ENCODE measurements at places on chromosomes 7 and 10. TPM values are rescaled to one million over a fixed set of nuclear protein-coding genes. Genes with fewer than 3 reads are reported as not detected.

Gene OR6V1
- not detected for total RNA-seq

Gene ATP6V1F
- 124 TPM for total RNA-seq

DNA sequence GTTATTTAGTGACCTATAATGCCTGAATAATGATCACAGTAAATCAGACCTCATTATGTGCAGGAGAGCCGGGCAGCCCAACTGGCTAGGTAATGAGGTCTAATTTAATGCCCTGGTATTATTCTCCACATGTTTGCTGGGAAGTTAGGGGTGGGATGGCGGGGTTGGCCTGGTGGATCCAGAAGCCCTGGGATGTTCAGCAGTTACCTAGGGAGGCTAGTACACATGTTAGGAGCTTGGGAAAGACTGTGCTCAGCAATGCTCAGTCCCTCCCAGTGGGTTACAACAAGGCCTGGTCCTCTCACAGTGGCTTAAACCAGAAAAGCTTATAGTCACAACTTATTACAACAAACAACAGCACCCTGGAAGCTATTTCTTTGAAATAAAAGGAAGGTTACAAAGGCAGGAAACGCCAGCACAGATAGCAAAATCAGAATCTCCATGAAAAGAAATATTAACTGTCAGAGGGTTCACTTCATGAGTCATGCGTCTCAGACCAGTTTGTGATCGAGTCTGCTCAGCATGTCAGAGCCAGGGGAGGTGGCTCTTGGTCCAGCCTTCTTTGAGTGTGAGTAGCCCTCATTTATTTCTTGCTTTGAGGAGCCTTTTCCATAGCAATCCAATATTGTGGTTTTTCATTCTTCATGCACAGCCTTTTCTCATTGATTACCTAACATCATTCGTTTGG lies 418.6 kb upstream of the NPVF start:
- H3K27me3 ChIP-seq = no peaks in the 10 kb centered on the region
- no peak overlapping the region for H3K4me3 ChIP-seq
- H3K27ac ChIP-seq = no peak overlapping the region
- H3K4me1 ChIP-seq = no peaks in the 10 kb centered on the region

- peaks cover 18% of the 10 kb centered on the region for H3K36me3 ChIP-seq
- peaks cover 55% of the 10 kb centered on the region for H3K4me1 ChIP-seq
- peak overlapping the region; percentile 57 for H3K27ac ChIP-seq
These were observed 8.4 kb upstream of the PVRIG start for GRCh38 chr7:100211342-100211780.

DNA sequence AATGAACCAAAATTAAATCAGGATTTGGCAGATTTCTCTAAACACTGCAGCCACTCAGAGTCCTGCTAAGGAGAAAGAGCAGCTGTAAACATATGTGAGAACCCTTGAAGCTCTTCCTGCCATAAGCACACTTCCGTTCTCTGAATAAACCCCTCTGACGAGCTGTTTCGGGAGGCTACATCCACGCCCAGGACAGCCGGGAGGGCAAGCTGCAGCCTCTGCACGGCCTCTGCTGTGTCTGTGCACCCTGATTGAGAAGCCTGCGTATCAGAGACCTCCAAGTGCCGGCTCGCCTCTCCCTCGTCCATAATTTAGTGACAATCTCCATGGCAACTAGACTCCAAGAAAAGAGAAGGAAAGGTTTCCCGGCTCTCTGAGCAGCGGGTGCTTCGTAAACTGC lies 114.4 kb downstream of the PTPRN2 start:
- H3K4me3 ChIP-seq = no peak overlapping the region
- no peaks in the 10 kb centered on the region for H3K4me1 ChIP-seq
- no peaks in the 10 kb centered on the region for H3K36me3 ChIP-seq
- no peak for DNase-seq
- no peaks in the 10 kb centered on the region for H3K27me3 ChIP-seq

- H3K4me3 ChIP-seq = no peak overlapping the region
- H3K4me1 ChIP-seq = peaks cover 3% of the 10 kb centered on the region
- H3K27me3 ChIP-seq = no peaks in the 10 kb centered on the region
- H3K27ac ChIP-seq = no peak overlapping the region
- DNase-seq = no peak
These were observed 94.0 kb downstream of the RNLS start for GRCh38 chr10:88489107-88489506.

Gene NPC1L1
- total RNA-seq = not detected

- peaks cover 4% of the 10 kb centered on the region for H3K27me3 ChIP-seq
- no peaks in the 10 kb centered on the region for H3K4me1 ChIP-seq
- DNase-seq = no peak
- H3K36me3 ChIP-seq = no peaks in the 10 kb centered on the region
- no peak overlapping the region for H3K27ac ChIP-seq
These were observed 101.9 kb downstream of the RAB11FIP2 start for GRCh38 chr10:117944676-117945447.

DNA sequence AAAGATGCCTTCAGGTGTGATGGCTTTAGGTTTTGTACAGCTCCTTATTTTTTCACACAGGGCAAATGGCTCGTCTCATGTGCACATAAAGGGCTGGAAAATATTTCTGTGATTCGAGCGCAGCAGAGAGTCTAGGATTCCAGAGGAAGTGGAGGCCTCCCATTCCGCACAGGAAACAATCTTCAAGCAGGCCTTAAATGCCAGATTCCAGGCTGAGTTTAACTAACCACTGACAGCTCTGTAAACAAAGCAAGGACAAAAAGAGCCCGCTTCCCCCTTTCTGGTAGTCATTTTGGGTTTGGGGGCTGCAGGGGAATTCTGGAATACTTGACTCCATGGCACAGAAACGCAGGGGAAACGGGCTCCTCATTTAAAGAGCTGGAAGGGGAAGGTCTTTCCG lies 87.2 kb downstream of the CALD1 start:
- no peaks in the 10 kb centered on the region for H3K27me3 ChIP-seq
- no peak overlapping the region for H3K4me3 ChIP-seq
- H3K36me3 ChIP-seq = no peaks in the 10 kb centered on the region
- DNase-seq = no peak
- peaks cover 14% of the 10 kb centered on the region for H3K4me1 ChIP-seq
- no peak overlapping the region for H3K27ac ChIP-seq

Gene NEURL1
- 0.98 TPM for total RNA-seq

- peaks cover 29% of the 10 kb centered on the region for H3K4me1 ChIP-seq
- no peak overlapping the region for H3K4me3 ChIP-seq
- H3K36me3 ChIP-seq = peaks cover 24% of the 10 kb centered on the region
- no peaks in the 10 kb centered on the region for H3K27me3 ChIP-seq
- DNase-seq = no peak
- no peak overlapping the region for H3K27ac ChIP-seq
These were observed 8.4 kb downstream of the CYCS start for GRCh38 chr7:25116621-25117020.

GRCh38 chr10:38025283-38025682 lies 14.8 kb downstream of the ZNF33A start:
- H3K27ac ChIP-seq = peak overlapping the region; percentile 65
- no peaks in the 10 kb centered on the region for H3K27me3 ChIP-seq
- peaks cover 98% of the 10 kb centered on the region for H3K36me3 ChIP-seq
- no peak for DNase-seq
- peaks cover 42% of the 10 kb centered on the region for H3K4me1 ChIP-seq

Gene STRA8
- total RNA-seq = not detected

DNA sequence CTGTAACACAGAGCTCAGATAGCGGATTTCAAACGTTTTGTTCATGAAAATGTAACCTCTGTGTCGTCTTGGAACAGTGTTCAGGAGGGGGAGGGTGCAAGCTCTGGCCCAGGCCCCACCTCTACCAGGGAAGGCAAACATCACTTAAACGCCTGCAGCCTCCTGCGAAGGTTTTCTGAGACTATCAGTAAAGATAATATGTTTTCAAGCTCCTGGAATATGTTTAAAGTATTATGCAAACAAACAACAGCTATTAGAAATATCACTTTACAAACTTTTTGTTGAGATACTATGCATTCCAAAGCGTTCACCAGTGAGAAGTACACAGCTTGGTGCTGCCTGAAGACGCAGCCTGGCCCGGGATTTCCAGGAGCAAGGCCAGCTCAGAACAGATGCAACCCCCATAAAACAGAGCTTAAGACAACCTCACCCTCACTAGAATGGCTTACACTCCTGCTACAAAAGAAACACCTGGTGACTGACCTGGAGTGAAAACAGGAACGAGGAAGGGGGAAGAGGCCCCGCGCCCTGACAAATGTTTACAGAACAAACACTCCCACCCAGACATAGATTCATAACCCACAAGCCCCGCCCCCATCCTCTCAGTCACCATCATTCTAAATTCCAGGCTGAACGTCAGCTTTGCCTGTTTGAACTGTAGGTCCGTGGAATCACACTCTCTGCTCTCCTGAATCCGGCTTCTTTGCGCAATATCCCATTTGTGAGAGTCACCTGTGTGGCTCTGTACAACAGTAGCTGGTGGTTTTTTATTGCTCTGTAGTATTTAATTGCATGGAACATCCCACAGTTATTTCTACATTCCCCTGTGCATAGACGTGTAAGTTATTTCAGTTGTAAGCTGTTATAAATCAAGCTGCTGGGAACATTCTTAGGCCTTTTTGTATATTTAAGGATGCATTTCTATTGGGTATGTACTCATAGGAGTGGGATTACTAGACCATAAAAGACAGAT lies 155.0 kb downstream of the PTPRN2 start:
- no peaks in the 10 kb centered on the region for H3K36me3 ChIP-seq
- H3K4me1 ChIP-seq = no peaks in the 10 kb centered on the region
- H3K27ac ChIP-seq = no peak overlapping the region
- H3K4me3 ChIP-seq = no peak overlapping the region
- H3K27me3 ChIP-seq = peaks cover 12% of the 10 kb centered on the region
- no peak for DNase-seq

DNA sequence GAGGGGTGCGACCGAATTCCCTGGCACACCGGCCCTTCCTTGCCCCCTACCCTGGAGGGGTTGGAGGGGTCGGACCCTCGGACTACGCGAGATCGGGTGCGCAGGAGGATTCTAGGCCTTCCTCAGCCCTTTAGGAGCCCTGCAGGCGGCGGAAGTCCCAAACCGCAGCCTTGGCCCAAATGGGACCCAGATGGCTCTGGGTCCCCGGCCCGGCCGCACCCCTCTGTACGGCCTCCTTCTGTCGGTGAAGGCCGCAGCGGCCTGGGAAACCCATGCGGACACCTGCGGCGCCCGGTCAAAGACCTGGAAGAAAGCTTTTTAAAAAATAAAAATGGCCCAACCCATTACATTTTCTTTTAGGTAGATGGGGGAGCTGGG lies 2.4 kb upstream of the VAX1 start:
- no peak overlapping the region for H3K4me3 ChIP-seq
- H3K27me3 ChIP-seq = peaks cover 63% of the 10 kb centered on the region
- peaks cover 4% of the 10 kb centered on the region for H3K36me3 ChIP-seq

DNA sequence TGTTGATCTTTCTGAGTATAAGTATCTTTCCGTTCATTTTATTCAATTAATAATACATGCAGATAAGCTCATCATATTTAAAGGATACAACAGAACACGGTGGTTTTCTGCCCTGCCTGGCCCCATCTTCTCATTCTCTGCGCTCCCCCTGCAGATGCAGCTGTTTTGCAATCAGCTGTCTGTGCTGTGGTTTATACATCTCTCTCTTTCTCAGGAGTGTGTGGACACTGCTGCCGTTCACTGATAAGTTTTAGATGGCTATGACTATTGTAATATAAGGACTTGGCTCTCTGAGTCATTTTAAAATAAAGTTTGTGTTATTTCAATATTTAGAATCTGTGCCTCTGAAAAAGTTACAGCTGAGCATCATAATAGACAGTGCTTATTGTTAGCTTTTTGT lies 54.5 kb downstream of the CUL1 start:
- H3K4me1 ChIP-seq = peaks cover 11% of the 10 kb centered on the region
- H3K27me3 ChIP-seq = no peaks in the 10 kb centered on the region
- peaks cover 42% of the 10 kb centered on the region for H3K36me3 ChIP-seq
- H3K27ac ChIP-seq = no peak overlapping the region
- H3K4me3 ChIP-seq = no peak overlapping the region
- no peak for DNase-seq

GRCh38 chr7:42736931-42737330 lies 174.9 kb downstream of the C7orf25 start:
- no peaks in the 10 kb centered on the region for H3K4me1 ChIP-seq
- no peaks in the 10 kb centered on the region for H3K27me3 ChIP-seq
- no peak overlapping the region for H3K4me3 ChIP-seq
- DNase-seq = no peak

DNA sequence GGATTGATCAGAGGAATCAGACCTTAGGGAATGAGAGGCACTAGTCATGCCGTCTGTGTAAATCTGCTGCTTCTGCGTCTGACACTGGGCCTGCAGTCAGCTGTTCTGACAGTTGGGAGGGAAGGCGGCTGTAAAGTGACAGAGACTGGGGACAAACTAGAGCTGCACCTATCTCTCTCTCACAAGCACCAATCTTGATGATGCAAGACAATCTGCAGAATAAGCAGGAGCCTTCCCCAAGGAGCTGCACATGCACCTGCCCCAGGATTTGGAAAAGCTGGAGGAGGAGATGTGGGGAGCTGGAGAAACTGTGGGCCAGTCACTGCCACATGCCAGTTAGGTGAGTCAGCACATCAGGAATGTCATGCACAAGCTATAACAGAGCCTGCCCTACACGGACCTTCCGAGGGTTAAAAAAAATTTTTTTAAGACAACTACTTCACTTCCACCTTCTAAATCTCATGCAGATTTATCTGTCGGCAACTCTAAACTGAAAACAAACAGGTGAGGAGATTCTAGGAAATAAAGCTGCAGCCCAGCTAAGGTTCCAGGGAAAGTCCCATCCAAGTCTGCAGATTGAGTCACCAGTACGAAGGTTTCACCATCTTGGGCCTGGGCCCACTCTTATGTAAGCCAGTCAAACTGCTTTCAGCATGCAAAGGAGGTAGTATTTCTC lies 39.2 kb downstream of the ENO4 start:
- DNase-seq = no peak
- H3K27ac ChIP-seq = no peak overlapping the region
- no peaks in the 10 kb centered on the region for H3K4me1 ChIP-seq

DNA sequence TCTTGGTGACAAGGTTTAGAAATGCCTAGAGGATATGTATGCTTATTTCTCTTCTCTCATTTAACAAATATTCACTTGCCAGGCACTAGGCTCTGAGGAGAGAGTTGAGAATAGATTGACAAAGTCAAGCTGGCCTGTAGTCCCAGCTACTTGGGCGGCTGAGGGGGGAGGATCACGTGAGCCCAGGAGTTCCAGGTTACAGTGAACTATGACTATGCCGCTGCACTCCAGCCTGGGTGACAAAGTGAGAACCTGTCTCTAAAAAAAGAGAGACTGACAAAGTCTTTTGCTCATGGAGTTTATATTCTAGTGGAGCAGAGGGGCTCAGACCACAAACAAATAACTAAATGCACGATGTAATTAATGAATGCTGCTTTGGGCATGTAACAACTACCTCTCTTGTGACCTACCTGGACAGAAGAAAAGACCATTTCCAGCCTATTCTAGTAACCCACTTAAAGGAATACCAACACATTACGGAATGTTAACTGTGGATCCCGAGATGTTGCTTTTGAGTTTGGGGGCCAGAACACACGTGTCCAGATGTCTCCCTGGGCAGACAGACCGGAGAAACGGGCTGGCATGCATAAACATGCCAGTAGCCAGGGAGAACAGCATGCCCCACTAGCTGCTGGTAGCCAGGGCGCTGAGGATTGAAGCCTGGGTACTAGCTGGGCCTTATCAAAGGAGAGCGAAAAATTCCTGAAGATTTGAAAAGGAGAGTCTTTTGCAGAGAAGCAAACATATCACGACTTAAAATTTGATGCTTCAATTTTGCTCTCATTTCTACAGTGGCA lies 2.6 kb upstream of the BMPR1A start:
- no peak overlapping the region for H3K27ac ChIP-seq
- H3K4me3 ChIP-seq = peak overlapping the region; percentile 16
- peaks cover 7% of the 10 kb centered on the region for H3K36me3 ChIP-seq
- H3K27me3 ChIP-seq = peaks cover 6% of the 10 kb centered on the region

All from activated CD4-positive, alpha-beta memory T cell treated with anti-CD3 and anti-CD28 coated beads, Interleukin-2, amount 10 ng/mL, durations not matched to agents 7 days and 5 days (primary cell).